Stimulated activated CD4-positive, alpha-beta T cell treated with anti-CD3 and anti-CD28 coated beads, Interleukin-1b, Interleukin-23, amount 100 ng/mL, for 4 hours (primary cell): ENCODE measurements at places on chromosomes 16 and 17.

DNA sequence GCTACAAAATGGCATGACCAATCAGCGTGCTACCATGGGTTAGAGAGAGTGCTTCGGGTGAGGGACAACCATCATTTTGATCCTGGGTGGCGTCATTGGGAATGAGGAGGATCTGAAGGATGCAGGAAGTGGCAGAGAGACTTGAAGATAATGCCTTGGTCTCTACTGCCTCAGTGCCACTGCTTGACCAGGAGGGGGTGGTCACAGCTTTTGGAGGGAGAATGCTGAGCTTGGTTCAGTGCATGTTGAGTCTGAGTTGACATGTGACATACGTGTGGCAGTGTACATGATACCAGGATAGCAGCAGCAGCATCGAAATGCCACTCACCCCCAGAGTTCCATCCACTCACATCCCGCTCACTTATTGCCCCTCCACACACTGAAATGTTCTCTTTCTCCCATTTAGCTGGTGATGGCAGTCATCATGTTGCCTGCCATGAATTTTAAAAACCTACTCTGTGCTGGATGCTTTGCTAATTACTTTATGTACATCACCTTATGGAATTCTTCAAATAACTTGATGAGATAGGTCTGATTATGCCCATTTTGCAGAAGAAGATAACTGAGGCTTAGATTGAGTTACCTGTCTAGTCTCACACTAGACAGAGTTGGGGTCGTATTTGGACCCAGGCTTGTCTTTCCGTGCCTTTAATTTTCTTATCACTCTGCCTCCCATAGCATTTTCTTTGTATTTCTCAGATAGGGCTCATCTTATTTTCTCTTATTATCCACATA lies 36.7 kb downstream of the ARSG start:
- no peak for DNase-seq

DNA sequence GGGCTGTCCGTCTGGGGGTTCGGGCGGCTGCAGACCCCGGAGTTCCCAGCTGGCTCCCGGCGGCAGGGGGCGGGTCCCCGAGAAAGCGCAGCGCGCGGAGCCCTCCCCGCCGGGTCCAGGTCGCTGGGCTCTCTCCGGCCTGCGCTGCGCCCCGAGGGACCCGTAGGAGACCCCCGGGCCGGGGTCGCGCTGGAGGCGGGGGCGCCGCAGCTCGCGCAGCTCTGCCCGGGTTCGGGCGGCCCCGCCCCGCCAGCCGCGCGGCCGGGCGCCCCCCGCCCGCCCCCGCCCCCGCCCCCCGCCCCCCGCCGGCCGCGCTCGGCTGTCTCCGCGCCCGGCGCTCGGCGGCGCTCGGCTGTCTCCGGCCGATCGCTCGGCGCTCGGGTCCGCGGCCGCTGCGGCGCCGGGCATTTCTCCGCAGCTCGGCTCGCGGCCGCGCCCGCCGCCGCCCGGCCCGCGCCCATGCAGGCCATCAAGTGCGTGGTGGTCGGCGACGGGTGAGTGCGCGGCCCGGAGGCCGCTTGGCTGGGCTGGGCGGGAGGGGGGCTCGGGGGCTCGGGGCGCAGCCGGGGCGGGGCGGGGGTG lies at the start of gene RAC3:
TSS of gene RAC3 (plus strand) at position 376 of the 582 bp plus-strand sequence. CDS start at position 460, 84 bp downstream.
- DNase-seq = no peak

DNA sequence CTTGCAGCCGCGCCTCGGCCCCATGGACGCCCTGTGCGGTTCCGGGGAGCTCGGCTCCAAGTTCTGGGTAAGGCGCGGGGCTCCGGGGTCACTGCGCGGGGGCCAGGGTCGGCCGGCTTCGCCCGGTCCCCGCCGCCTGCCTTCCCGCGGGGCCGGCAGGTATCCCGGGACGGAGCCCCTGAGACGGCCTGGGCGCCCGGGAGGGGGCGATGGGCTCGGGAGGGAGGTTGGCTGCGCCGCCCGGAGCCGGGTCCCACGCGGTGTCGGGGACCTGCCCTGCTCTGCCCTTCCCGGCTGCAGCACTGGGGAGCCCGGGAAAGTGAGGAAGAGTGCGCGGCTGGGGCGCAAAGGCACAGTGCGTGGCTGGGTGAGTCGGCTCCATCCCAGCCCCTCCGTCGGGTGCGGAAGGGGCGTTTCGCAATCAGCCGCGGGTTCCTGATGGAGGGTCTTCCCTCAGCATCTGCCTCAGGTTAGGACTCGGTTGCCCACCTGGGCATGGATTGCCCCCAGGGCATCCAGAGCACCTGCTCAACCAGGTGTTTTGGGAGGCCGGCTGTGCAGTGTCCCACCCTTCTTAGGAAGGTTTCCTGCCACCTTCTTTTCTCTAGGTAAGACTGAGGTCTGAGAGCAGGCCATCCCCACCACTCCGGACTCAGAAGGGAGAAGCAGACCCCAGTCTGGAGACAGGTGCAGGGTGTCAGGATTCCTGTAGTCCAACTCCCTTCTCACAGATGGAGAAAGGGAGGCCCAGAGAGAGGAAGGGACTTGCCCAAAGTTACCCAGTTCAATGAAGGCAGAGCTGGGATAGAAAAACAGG lies 442 bp downstream of the ABCC3 start:
- DNase-seq = no peak

GRCh38 chr17:32311028-32311536 lies 30.9 kb downstream of the C17orf75 start:
- no peak for DNase-seq

GRCh38 chr16:68386628-68387027 lies 61.7 kb downstream of the SMPD3 start:
- DNase-seq = no peak

GRCh38 chr16:1613211-1613622 lies 1.1 kb downstream of the CRAMP1 start:
- DNase-seq = no peak

DNA sequence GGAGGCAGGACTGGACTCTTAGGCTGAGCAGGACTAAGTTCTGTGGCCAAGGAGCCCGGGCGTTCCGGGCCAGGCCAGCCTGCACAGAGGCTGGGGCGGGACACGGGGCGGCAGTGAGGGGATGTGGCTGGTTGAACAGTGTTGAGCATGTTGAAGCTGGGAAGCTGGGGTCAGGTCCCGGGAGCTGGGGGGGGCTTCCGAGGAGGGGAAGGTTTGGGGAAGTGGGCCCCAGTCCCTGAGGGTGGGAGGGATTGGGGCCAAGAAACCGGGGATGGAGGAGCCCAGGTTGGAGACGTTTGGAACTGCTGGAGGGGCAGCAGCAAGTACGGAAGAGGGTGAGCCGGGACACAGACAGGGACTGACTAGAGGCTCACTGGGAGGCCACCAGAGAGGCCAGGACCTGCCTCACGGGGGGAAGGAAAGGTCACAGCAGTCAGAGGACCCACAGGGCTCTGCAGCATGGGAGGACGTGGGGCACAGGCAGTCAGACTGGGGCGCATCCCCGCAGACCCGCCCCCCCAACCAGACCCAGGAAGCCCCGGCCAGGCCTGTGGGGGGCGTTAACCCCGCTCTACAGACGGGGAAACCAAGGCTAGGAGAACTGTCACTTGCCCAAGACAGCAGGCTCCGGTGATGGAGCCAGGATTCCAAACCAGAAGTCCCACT lies 9.5 kb downstream of the TAX1BP3 start:
- no peak for DNase-seq

DNA sequence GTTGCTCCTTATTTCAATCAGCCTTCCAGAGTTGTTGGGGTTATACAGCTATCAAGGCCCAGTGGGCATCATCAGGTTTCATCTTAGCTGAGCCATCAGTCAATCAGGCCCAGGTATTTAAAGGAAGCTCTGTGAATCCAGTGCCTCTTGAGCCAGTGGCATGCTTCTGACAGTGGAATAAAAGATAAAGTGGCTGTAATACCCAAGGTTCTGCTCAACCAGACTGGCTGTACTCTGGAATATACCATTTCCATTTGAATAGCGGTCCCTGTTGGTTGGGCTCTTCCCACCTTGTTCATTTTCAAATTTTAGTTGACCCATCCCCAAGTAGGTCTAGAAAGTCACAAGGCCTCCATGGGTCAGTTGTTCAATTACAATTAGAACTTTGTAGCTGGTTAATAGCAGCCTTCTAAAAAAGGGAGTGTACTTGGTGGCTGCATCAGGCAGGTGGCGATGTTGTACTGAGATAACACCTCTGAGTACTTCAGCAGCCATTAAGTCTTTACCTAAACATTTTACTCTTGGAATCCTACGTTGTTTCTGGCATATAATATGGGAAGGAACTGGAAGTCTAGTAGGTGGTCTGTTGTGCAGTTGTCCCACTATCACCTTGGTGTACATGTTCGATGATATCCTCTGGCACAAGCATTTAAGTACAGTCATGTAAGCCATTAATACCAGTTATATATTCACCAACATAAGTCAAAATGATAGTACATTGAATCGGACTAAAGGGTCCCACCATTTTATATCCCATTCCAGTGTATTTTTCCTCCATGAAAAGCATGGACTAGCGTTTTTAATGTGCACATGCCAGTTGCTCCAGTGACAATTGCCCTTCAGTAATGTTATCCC lies 294.1 kb downstream of the BCAS3 start:
- peak; percentile 6 for DNase-seq

DNA sequence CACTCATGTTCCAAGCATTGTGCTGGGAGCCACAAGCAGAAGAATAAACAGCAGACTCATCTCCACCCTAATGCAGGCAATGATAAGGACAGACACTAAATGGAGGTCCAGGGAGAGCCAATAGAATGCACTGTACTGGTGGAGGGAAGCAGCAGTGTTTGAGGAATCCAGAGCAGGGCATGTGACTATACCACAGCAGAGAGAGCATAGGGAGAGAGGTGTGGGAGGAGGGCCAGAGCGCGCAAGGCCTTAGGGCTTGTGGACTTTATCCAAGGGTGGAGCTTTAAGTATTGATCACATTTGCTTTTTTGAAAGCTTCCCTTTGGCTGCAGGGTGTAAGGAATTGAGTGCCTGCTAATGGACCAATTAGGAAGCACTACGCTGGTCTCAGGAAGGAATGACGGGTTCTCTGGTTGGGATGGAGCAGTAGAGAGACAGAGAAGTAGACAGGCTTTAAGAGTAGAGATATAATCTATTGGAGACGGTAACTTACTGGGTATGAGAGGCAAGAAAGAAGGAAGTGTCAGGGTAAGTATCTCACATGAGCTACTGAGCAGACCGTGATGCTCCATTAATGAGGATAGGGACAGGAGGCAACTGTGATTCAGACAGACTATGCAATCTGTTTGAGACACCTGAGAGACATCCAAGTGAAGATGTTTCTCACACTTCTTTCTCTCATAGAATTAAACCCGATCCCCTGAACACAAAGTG lies 82.2 kb downstream of the MYO1D start:
- no peak for DNase-seq

DNA sequence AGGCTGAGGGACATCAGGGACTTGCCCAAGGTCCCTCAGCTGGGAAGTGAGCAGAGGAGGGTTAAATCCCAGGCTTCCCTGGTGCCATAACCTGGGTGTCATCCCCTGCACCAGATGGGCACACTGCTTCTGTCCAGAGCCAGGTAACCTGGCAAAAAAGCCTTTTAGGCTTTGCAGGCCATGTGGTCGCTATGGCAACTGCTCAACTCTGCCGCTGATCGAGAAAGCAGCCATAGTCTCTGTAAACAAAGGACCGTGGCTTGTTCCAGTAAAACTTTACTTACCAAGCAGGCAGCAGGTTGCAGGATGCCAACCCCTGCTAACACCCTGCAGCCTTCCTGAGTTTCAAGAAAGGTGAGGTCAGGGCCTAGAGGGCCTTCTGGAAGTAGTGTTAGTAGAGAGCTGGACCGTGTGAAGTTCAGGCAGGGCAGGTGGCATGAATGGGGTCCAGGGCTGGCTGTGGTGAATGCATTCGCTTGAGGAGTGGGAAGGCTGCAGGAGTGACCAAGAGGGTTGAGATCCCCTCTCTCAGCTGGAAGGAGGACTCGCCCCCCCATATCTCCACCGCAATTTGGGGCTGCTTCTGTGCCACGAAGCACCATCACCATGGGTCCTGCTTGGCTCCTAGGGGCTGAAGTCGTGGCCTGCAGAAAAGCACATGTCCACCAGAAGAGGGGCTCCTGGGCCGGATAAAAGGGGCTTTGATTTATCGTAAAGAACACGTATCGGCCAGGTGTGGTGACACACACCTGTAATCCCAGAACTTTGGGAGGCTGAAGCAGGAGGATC lies 91.3 kb downstream of the SOCS1 start:
- DNase-seq = no peak
